Articular chondrocyte of knee joint (primary cell): ENCODE measurements at places on chromosomes 12 and 14. TPM values are rescaled to one million over a fixed set of nuclear protein-coding genes. Genes with fewer than 3 reads are reported as not detected.

Gene EPS8
- 193 and 212 TPM in 2 replicates for total RNA-seq

Gene HSPA2
- total RNA-seq: 11.5 and 13.6 TPM in 2 replicates

Gene SYCP3
- 0.11 and 0.52 TPM in 2 replicates for total RNA-seq

Gene SP1
- total RNA-seq: 48.2 and 51.1 TPM in 2 replicates

Gene RTL1
- total RNA-seq: not detected in 2 replicates

Gene SYNDIG1L
- under 0.01 TPM in 1 of 2 replicates, not detected in the other for total RNA-seq

Gene ETFRF1
- total RNA-seq: 38.0 and 42.7 TPM in 2 replicates
